Mesangial cell (primary cell): ENCODE measurements at places on chromosomes 1 and 21. TPM values are rescaled to one million over a fixed set of nuclear protein-coding genes. Genes with fewer than 3 reads are reported as not detected.

The FCRL6 gene
- not detected in 2 replicates for total RNA-seq

The LENEP gene
- total RNA-seq, result 0.89 TPM in 1 of 2 replicates, not detected in the other

The ANGPTL7 gene
- total RNA-seq, result 0.25 TPM in 1 of 2 replicates, not detected in the other

The SRP9 gene
- total RNA-seq, result 129 and 231 TPM in 2 replicates

The CD244 gene
- total RNA-seq, result not detected in 2 replicates

The STK40 gene
- 24.8 and 25.1 TPM in 2 replicates for total RNA-seq

The CHI3L2 gene
- total RNA-seq, result not detected in 2 replicates

The KCNJ9 gene
- total RNA-seq, result not detected in 2 replicates

The NRAS gene
- total RNA-seq, result 33.2 and 55.1 TPM in 2 replicates

The PPIAL4G gene
- total RNA-seq, result not detected in 2 replicates

The SLFNL1 gene
- total RNA-seq, result under 0.01 and 0.13 TPM in 2 replicates

The SDC3 gene
- total RNA-seq, result 52.0 and 72.0 TPM in 2 replicates

The CFAP45 gene
- 0.16 and 0.63 TPM in 2 replicates for total RNA-seq

The MIXL1 gene
- total RNA-seq, result 0.13 and 0.16 TPM in 2 replicates

The FCRL1 gene
- not detected in 2 replicates for total RNA-seq

The DPYD gene
- total RNA-seq, result 1.1 and 5.1 TPM in 2 replicates

The CFAP126 gene
- not detected in 2 replicates for total RNA-seq

The TNFAIP8L2 gene
- not detected in 2 replicates for total RNA-seq

The THEM5 gene
- total RNA-seq, result not detected in 2 replicates

The SUMO3 gene
- 51.8 and 69.6 TPM in 2 replicates for total RNA-seq

The CSRP1 gene
- total RNA-seq, result 481 and 800 TPM in 2 replicates
